ENCODE measurements at places on chromosomes 11 and 22.
A peak's percentile ranks its signal among the peaks of the same experiment; 100 is the strongest.

DNA sequence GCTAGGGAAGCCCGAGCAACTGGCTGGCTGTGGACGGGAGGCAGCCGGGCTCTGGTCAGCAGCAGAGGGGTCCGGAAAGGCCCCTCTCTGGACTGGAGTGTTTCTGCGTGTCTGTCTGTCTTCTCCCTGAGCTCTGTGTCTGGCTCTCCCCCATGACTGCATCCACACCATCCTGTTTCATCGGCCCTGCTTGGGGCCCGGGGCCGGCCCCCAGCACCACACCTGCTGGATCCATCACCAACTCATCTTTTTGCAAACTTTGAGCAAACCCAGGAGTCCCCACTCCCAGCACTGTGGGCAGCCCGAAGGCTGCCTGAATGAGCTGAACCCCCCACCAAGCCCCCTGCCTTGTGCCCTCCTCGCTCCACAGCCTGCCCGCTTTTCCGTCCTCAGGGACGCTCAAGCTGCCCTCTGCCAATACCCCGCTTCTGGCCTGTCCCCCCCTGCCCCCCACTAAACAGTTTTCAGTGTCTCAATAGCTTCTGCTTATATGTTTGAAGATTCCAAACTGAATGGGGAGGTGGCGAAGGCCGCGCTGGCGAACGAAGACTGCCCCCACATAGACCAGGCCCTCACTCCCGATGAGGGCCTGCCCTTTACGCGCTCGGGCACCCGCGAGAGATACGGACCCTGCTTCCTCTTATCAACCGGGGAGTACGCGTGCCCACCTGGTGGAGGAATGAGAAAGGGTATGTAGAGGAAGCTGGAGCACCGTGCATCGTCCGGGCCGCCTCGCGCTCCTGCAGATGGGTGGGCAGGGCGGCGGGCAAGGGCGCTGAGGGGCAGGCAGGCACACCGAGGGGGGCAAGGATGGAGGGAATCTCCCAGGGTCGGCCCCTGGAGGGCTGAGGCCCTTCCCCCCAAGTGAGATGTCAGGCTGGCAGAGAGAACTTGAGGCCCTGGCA, 44.6 kb downstream of the KCNC1 start:
- DNase-seq = no peak

DNA sequence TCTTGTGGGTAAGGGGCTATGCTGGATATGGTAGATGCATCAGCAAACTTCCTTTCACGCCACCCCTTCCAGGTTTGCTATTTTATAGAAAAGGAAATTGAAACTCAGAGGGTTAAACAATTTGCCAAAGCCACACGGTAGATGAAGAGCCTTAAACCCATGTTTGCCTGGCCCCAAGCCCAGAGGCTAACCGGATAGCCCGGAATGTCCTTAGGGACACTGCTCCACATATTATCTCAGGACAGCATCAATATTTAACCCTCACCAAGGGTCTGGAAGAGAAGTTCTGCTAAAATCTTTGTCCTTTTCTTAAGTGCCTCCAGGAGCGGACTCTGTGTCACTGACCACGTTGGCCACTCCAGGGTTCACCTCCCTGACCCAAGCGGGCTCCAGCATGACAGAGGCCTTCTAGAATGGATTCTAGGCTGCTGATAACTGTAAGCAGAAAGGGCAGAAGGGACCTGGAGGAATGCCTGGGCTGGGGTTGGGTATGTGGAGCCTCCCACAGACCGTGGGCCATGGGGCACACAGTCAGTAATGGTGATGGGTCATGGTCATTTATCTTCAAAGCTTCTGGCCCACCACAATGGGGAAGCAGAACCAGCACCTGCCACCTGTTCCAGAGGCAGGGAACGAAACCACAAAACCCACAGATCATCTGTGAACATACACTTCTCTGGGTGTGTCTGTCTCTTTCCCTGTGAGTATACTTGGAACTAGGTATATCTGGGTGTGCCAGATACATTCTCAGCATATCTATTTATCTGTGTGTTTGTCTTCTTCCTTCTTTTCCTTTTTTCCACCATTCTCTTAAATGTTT, 5.4 kb upstream of the TMEM86A start:
- DNase-seq = no peak

GRCh38 chr11:123190518-123190917, 4.5 kb downstream of the CLMP start:
- no peak for DNase-seq

GRCh38 chr11:64000026-64000739, 13.9 kb downstream of the OTUB1 start:
- no peak for DNase-seq

- DNase-seq = no peak
Observed at GRCh38 chr11:114031967-114032320, 27.6 kb upstream of the ZBTB16 start.

DNA sequence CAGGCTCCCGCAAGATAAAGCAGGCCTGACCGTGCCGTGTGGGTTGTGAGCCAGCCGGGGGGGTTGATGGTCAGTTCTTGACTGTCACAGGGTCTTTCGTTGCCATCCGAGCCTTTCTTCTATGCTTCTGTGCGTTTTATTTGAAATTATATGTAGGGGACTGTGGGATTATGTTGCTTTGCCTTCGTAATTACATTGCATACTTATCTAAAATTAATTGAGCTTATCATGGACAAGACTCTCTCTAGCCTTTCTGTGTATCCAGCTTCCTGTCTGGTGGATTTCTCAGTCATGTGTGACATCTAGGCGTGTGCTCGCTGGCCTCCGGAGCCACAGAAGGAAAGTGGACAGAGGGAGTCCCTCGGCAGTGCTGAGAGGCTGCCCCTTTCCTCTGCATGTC, 93.2 kb downstream of the TBC1D22A start:
- DNase-seq = no peak

GRCh38 chr11:124359566-124359965, 24.7 kb downstream of the OR8B2 start:
- DNase-seq = no peak

DNA sequence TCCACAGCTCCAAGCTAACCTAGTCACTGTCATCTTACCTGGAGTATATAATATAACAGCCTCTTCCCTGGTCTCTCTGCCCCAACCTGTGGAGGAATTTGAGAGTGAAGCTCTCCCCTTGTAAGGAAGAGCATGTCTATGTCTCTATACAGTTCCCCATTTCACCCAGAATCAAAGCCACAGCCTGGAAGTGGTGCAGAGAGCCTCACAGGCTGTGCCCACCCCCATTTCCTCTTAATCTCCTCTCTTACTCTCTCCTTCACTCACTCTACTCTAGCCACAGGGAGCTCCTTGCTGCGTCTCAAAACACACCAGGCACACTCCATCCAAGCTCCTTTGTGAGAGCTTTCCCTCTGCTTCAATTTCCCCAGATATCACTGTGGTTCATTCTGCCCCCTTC, 302.5 kb upstream of the ISX start:
- DNase-seq = no peak

DNA sequence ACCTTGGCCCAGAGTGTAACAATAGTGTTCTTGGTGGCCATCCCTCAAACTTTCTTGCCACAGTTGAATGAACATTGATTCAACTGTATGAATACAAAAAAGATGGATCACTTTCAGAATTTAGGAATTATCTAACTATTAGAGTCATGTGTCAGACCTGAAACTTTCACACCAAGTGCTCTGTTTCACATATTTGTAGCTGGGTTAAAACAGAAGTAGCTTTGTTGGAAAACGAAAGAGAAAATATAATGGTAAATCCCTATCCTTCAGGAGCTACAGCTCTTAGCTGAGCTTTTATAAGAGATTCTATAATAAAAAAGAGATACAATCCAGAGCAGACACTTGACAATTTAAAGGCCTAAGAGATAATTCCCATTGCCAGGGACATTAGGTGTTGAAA, 719.3 kb downstream of the JRKL start:
- DNase-seq = no peak

GRCh38 chr11:12331239-12331874, 46.0 kb upstream of the PARVA start:
- peak; percentile 72 for DNase-seq

DNA sequence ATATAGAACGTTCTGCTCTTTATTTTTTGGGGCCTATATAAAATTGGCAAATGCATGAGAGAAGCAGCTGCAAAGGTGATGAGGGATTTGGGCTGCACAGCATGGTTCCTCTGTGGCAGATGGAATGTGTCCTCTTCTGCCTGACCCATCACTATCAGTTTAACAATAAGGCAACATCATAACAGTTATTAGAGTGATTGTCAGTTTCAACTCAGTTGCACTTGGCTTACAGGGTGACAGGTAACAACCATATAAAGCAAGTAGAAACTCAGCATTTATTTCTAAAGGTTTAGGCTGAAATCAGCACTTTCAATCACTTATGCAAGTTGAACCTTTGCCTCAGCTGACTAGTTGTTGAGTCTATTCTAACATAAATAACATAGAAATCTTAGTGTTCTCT, 935.4 kb upstream of the CHORDC1 start:
- DNase-seq = no peak

GRCh38 chr11:37088573-37088910, 490.5 kb upstream of the RAG2 start:
- no peak for DNase-seq

GRCh38 chr11:34546511-34547209, 33.1 kb upstream of the ELF5 start:
- no peak for DNase-seq

DNA sequence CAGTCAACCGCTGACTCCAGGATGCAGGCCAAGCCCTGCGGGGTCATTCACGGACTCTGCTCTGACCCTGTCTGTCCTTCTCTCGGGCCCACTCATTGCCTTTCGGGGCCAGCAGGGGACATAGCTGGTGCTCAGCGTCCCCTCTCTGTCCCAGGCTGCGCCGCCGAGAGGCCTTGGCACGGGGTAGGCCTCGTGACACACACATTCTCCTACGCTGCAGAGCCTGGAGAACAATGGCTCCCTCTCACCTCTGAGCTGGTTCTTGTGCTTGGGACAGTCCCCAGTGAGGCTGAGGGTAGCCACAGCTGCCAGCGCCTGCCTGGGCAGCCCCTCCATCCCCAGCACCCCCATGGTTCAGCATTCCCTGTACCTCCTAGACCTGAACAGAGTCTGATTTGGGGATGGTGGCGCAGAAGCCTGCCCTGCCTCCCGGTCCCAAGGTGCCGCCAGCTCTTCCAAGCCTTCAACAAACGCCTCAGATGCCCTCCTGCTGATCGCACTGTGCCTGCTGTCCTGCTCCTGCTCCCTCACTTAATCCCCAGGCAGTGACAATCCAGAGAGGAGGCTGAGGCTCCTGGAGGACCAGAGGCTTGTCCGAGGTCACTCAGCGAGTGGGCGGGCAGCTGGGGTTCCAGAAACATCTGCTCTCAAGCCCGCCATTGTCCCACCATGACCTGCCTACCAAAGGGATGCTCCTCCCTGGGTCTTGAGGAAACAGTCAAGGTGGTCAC, 30.4 kb downstream of the DUSP8 start:
- DNase-seq = no peak

DNA sequence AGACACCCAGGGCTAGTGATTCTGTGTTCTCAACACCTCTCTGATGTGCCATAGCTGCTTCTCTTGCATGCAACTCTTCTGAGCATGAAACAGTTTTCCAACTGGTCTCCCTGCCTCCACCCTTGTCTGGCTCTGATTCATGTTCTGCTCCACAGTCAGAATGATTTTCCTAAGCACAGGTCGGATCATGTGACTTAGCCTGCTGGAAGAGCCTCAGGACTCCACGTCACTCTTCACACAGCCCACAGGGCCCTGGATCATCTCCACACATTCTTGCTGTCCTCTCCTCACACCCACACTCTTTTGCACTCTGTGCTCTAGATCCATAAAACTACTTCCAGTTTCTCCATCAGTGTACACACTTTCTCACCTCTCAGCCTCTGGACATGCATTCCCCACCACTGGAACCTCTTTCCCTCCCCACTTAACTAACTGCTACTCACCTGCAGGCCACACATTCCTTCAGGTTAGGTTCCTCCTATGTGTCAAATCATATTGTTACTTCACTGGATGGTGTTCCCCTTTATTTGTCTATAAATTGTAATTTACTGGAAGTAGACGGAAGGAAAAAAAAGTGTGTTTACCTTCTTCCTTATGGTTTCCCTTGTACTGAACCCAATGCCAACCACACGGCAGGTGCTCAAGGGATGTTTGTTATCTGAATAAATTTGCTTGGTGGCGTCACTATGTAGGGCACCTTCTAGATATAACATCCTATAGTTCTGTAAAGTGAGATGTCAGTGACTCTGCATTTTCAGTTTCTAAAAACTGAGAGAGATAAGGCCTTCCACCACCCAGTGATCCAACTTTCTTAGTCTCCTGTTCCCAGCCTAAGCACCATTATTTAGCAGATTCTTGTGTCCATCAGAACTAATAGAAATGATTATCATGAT, 133.7 kb downstream of the ETS1 start:
- no peak for DNase-seq

DNA sequence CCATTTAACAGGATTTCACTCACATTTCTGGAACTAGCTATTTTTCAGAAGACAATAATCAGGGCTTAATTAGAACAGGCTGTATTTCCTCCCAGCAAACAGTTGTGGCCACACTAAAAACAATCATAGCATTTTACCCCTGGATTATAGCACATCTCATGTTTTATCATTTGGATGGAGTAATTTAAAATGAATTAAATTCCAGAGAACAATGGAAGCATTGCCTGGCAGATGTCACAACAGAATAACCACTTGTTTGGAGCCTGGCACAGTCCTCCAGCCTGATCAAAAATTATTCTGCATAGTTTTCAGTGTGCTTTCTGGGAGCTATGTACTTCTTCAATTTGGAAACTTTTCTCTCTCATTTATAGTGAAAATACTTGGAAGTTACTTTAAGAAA, 9.2 kb downstream of the PRSS23 start:
- DNase-seq = no peak

DNA sequence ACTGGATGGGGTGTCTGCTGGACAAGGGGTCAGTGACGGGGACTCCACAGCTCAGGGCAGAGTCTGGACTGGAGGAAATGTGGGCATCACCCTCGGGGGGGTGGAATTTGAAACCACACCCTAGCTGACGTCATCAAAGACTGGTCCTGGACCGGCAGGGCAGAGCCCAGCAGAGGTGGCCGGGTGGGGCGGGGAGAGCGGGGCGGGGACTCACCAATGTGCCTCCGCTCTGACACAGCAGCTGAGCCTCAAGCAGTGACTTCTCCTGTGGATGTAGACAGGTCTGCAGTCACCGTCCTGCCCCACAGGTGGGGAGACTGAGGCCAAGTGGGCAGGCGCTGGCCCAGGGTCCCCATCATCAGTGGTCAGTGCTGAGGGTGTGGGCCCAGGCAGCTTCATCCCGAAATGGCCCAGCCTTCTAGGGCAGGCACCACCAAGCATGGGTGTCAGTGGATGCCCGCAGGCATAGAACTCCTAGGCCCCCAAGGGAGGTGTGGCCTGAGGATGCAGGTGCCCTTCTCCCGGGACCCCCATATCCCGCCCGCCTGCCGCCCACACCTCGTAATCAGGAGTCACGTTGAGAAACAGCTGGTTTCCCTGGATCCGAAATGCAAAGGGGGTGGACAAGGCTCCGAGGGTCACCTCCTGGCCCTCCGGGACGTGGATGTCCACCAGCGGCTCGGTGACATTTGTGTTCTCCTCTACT, 603 bp downstream of the CDHR5 start:
- DNase-seq = peak; percentile 20

- DNase-seq = no peak
Observed at GRCh38 chr11:84958295-84958694, 668.8 kb downstream of the DLG2 start.

Measured in HS-27A (cell line).